ENCODE measurements at places on chromosomes 1 and 21. TPM values are rescaled to one million over a fixed set of nuclear protein-coding genes. Genes with fewer than 3 reads are reported as not detected.

Gene RPE65
- not detected for total RNA-seq

Gene NPR1
- 0.27 TPM for total RNA-seq

- peaks cover 47% of the 10 kb centered on the region for H3K4me1 ChIP-seq
- no peak for DNase-seq
- no peaks in the 10 kb centered on the region for H3K27me3 ChIP-seq
- H3K27ac ChIP-seq = no peak overlapping the region
Measured at GRCh38 chr1:115534106-115534505, 107.7 kb upstream of the VANGL1 start.

- no peak overlapping the region for H3K27ac ChIP-seq
- no peak for DNase-seq
- peaks cover 4% of the 10 kb centered on the region for H3K4me1 ChIP-seq
- H3K36me3 ChIP-seq = no peaks in the 10 kb centered on the region
- H3K4me3 ChIP-seq = no peak overlapping the region
Measured at GRCh38 chr1:22290157-22290556, 147.3 kb upstream of the WNT4 start.

DNA sequence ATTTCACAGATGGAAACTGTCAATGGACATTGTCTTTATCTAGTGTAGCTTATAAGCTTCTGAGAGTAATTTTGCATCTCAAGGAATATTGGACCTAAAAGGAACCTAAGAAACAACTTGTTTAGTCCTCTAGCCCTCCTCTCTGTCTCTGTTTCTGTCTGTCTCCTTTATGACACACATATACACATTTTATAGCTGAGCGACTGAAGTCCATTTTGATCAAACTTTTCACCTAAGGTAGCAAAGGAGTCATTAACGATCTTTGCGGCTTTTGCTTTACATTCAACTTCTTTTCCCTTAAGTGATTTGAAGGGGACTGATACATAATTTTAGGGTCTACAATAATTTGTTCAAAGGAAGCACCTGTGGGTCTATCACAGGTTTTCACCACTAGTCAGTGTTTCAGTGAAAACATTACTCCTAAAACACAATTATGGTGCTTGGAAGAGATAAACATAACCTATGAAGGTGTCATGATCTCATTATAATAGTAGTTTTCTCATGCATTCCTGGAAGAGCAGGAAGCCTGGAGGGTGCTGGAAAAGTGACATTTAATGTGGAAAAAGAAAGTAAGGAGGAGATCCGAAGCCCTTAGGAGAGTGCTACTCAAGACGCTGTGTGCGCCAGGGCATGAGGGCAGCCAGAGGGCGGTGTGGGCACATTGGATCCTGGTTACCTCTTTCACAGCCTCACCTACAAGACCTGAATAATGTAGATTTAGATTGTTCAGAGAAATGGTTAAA is 248.6 kb downstream of the DNM3 start:
- H3K4me1 ChIP-seq = peaks cover 21% of the 10 kb centered on the region
- no peaks in the 10 kb centered on the region for H3K27me3 ChIP-seq
- no peak for DNase-seq

Gene THEM5
- not detected for total RNA-seq

DNA sequence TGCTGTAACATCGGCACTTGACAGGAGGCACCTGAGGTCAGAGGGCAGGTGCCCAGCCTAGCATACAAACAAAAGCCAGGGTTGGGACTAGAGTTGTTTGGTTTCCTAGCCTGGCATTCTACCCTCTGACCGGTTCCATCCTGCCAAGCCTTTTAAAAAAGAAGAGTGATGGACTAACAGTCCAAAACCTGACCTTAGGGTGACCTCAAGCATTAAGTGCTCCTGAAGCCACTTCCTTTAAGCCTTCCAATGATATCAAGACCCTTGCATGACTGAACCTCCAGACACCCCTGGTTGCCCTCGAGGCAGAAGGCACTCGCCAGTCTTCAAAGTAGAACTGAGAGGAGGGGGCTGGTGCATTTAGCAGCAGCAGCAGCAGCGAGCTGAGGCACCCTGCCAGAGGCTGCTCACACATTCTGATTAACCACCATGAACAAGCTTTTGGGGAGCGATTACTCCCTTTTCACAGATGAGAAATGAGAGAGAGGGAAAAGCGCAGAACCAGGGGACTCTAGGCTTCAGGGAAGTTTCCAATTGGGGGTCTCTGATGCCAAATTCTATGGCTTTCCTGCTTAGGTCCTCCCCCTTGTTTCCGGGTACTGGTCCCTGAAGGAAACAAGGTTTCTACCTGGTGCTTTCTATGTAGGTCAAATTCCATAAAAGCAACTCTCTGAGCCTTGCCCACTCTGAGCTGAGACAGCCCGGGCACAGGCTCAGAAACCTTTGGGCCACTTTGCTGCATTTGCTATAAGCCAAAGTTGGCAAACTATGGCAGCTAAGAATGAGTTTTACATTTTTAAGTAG is 9.2 kb downstream of the SLC2A1 start:
- peak overlapping the region; percentile 93 for H3K27ac ChIP-seq
- H3K36me3 ChIP-seq = peaks cover 5% of the 10 kb centered on the region
- H3K4me3 ChIP-seq = peak overlapping the region; percentile 33
- no peak for DNase-seq
- peaks cover 96% of the 10 kb centered on the region for H3K4me1 ChIP-seq

DNA sequence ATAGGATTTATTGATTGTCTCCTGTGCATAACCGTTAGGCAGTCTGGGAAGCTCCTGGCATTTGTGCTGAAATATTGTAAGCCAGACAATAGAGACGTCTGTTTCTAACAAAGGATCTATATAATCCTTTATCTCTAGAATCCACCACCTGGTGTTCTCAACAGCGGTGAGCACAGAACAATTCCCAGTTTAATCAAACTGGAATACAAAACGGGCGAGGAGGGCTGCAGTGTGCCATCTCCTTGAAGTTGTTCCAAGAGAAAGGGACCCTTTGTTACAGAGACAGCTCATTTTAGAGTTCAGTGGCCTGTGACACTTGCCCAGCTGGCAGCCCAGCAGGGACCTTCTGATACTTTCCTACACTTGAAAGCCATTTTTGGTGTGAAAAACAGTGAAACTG is 162.8 kb upstream of the IVNS1ABP start:
- no peak for DNase-seq
- no peaks in the 10 kb centered on the region for H3K27me3 ChIP-seq
- peaks cover 32% of the 10 kb centered on the region for H3K4me1 ChIP-seq
- no peak overlapping the region for H3K27ac ChIP-seq

DNA sequence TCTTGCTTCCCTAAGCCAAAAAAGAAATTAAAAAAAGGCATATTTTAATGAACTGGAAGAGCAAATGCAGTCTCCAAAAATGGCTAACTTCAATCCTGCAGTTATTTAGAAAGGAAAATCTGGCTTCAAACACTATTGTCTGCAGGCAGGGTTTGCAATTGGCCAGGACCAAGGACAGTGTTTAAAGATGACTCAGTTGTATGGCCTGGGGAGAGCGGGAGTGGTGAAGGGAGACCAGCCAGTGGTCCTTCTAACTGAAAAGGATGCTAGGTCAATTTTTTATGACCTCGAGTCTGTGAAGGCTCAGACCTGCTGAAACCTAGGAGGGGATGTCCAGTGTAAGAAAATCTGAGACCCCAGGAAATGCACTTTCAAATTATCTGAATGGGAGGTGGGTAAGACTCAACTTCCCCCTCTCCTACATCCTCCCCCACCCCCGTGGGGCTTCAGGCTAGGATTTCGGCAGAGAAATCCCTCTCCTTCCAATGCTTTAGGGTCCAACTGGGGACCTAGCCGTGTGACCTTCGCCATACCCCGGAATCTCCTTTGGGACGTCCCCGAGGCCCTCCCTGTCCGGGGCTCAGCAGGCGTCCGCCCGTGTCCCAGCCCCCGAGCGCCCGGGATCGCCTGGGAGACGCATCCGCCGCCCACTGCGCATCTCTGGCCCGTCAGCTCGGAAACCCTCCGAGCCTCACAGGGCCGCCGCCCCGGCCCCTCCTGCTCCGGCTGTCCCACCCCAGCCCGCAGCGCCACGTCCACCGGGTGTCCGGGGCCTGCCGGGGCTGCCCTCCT is 602 bp upstream of the RIMKLA start:
- H3K27ac ChIP-seq = no peak overlapping the region
- peak overlapping the region; percentile 66 for H3K4me3 ChIP-seq
- DNase-seq = no peak

Gene INSRR
- not detected for total RNA-seq

DNA sequence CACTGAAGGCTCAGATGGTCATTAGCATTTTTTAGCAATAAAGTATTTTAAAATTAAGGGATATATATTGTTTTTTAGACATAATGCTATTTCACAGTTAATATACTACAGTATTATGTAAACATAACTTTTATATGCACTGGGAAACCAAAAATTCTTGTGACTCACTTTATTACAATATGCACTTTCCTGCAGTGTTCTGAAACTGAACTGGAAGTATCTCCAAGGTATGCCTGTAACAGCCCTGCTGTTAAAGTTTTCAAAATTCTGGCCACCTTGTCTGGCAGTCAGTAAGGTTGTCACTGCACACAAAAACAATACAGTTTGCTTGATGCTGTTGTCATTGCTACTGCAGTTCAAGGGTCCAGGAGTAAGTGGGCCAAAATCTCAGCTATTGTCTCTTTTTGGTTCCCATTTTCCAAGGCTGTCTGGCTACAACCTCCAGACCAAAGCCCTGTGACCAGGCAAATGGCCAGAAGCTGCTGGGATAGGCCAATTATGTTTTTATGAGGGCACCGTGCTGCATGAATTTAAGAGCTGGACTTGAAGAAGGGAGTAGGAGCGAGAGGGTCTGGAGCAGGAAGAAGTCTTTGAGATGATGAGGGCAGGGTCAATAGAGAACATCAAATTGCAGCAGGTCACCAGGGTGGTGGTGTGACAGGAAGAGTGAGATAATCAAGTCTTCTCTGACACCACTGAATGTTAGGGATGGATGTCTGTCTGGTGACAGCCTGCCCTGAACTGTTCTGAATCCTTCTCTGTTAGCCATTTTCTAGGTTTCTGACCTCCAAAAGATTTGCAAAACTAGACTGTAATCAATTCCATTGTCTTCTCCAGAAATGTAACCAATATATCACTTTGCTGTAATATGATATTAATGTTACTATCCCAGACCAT is 82.3 kb upstream of the CACHD1 start:
- DNase-seq = no peak
- H3K27me3 ChIP-seq = peaks cover 14% of the 10 kb centered on the region
- no peak overlapping the region for H3K4me3 ChIP-seq
- H3K4me1 ChIP-seq = no peaks in the 10 kb centered on the region

GRCh38 chr1:48771561-48771960 is 5.1 kb downstream of the BEND5 start:
- peaks cover 2% of the 10 kb centered on the region for H3K36me3 ChIP-seq
- no peak overlapping the region for H3K4me3 ChIP-seq
- no peak for DNase-seq
- peaks cover 5% of the 10 kb centered on the region for H3K27me3 ChIP-seq
- no peak overlapping the region for H3K27ac ChIP-seq
- H3K4me1 ChIP-seq = peaks cover 10% of the 10 kb centered on the region

DNA sequence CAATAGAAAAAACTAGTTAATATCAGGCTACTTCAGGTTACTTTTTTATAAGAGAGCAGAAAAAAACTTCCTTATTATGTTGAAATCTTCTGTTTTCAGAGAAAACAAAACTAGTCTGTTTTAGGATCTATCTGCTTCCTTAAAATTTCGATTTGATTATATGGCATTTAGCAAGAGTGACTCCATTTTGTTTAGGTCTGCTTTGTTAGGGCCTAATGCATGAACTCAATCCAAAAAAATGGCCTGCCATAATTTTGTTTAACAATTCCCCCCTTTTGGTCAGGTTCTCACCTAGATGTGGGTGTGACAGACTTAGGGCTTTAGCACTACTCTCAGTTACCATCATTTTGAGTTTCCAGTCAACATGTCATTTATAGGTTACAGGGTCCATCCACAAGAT is 89.8 kb upstream of the GNG12 start:
- H3K36me3 ChIP-seq = no peaks in the 10 kb centered on the region
- H3K27me3 ChIP-seq = no peaks in the 10 kb centered on the region
- no peak overlapping the region for H3K4me3 ChIP-seq
- DNase-seq = no peak

- H3K36me3 ChIP-seq = peaks cover 4% of the 10 kb centered on the region
- H3K4me3 ChIP-seq = peak overlapping the region; percentile 89
- peak overlapping the region; percentile 96 for H3K27ac ChIP-seq
- no peak for DNase-seq
Measured at GRCh38 chr1:220044678-220045355, 1.5 kb downstream of the EPRS1 start.

Gene TNNT2
- total RNA-seq = 20.3 TPM

DNA sequence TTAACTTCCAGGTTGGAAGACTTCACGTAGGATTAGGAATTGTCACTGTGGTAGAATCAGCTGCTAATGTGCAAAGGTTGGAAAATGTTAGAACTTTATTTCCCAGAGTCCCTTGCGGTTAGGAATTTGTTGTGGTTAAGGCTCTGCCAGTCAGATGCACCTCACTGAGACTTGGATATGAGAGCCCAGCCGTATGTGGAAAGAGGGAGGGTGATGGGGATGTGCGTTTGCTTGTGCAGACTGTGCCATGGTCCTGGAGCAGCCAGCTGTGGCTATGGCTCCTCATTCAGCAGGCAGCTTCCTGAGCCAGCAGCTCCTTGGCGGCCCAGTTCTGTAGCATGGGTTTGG is 12.5 kb downstream of the S100A10 start:
- H3K4me1 ChIP-seq = peaks cover 71% of the 10 kb centered on the region
- no peak for DNase-seq
- no peaks in the 10 kb centered on the region for H3K27me3 ChIP-seq
- peaks cover 26% of the 10 kb centered on the region for H3K36me3 ChIP-seq
- no peak overlapping the region for H3K4me3 ChIP-seq

DNA sequence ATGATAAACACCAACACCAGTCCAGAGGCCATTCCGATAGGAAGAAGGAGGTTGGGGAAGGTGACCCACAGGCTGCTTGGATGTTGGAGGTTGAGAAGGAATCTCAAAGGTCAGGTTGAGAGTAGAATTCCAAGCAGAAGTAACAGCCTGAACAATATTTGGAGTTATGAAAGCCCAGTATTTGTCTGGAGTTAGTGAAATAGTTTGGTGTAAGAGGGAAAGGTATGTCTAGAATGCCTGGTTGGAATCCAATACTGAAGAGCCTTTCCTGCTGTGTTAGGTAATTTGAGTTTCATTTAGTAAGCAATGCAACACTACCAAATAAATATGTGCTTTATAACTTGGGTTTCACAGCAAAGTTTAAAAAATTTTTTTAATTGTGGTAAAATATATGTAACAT is 70.5 kb upstream of the MCOLN3 start:
- no peaks in the 10 kb centered on the region for H3K27me3 ChIP-seq
- peak overlapping the region; percentile 62 for H3K27ac ChIP-seq
- H3K4me1 ChIP-seq = peaks cover 10% of the 10 kb centered on the region
- no peak overlapping the region for H3K4me3 ChIP-seq
- no peaks in the 10 kb centered on the region for H3K36me3 ChIP-seq

- H3K4me1 ChIP-seq = no peaks in the 10 kb centered on the region
- no peak for DNase-seq
- H3K27me3 ChIP-seq = peaks cover 4% of the 10 kb centered on the region
- H3K4me3 ChIP-seq = no peak overlapping the region
- no peaks in the 10 kb centered on the region for H3K36me3 ChIP-seq
- H3K27ac ChIP-seq = no peak overlapping the region
Measured at GRCh38 chr1:54806931-54807611, 5.9 kb upstream of the TTC22 start.
